ENCODE measurements at places on chromosomes 1 and 21.
A peak's percentile ranks its signal among the peaks of the same experiment; 100 is the strongest.

DNA sequence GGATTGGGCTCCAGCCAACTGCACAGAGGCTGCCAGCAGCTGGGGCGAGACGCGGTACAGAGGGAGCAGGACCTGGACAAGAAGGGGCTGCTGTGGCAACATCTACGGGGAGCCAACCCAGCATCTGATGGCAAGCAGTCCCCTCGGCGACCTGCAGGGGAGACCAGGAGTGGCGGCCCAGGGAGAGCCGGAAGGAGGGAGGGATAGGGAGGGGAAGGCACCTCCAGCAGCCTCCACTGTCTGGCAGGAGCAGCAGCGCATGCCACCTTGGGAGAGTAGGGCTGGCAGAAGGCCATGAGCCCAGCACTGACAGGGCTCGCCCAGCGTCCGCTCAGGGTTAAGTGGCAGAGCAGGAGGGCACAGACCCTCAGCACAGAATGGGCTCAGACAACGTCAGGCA lies 17.3 kb downstream of the CHD5 start:
- no peak for DNase-seq

- no peak for DNase-seq
Measured at GRCh38 chr1:234531151-234531635, 52.2 kb upstream of the TARBP1 start.

- no peak for DNase-seq
Measured at GRCh38 chr1:193367863-193368262, 181.4 kb upstream of the B3GALT2 start.

DNA sequence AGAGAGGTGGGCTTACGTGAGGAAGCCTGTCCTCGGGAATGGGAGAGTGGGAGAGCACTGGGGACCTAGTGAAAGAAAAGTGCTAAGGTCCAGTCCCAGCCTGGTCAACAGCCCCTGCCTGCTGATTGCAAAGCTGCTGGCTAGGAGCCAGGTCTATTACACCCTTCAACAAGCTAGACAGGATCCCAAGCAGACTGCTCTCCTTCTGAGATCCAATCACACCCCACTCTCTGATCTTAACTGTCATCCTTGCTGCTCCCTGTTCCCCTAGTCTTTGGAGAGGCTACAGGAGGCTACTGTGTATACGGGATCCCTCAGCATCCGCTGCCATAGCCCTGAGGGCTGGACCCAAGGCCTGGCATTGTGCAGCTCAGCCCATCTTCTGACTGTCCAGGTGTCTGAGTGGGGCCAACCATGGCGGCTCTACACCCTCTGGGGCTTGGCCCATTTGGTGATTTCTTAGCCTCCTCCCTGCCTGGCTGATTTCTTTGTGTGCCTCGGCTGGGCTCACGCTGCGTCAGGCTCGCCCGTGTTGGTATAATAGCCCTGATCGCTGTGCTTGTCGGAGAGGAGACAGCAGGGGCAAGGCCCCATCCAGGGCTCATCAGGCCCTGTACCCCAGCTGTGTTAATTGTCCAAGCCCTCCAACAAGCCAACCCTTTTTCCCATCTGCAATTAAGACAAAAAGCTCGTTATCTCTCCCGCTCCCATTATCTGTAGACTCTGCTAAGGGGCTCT lies 43.9 kb downstream of the NAV1 start:
- DNase-seq: no peak

DNA sequence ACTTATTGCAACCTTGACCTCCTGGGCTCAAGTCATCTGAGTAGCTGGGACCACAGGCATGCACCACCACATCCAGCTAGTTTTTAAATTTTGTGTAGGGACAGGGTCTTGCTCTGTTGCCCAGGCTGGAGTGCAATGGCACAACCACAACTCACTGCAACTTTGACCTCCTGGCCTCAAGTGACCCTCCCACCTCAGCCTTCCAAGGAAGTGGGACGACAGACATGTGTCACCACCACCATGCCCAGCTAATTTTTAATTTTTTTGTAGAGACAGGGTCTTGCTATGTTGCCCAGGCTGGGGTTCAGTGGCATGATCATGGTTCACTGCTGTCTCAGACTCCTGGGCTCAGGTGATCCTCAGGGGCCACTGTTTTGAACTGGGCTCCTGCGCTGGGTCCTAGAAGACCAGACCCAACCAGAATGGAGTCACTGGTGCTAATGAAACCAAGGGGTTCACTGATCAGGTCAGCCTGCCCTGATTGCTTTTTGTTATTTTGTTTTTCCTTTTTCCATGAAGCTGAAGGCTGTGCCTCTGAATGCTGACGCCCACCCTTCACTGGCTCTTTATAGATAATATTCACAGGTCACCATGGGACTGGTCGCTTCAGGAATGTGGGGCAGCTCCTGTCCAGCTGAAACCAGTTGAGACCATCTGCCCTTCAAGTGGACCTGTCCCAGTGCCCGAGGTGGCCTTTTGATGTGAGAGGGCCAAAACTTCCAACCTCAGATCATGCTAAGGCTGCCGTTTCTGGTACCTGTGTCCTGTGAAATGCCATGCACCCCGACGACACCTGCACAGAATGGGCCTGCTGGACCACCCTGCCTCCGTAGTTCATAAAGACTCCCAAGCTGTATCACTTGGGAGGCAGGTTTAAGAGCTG lies 4.9 kb downstream of the TRIM17 start:
- no peak for DNase-seq

DNA sequence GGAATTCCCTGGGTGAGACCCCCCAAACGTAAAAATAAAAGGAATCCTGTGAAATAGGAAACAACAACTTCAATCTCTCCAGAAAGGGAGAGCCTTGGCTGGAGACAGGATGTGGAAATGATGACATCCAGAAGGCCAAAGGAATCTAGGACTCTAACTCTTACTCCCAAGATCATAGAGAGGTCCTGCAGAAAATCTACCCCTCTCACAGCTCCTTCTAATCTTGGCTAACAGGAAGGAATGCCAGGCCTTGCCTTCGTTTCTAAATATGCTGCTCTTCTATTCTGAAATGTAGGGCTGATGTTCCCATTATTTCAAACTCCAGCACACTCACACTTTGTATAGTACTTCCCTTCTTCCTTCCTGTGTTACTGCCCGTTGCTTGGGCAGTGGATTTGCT lies 40.7 kb downstream of the ARHGEF11 start:
- no peak for DNase-seq

DNA sequence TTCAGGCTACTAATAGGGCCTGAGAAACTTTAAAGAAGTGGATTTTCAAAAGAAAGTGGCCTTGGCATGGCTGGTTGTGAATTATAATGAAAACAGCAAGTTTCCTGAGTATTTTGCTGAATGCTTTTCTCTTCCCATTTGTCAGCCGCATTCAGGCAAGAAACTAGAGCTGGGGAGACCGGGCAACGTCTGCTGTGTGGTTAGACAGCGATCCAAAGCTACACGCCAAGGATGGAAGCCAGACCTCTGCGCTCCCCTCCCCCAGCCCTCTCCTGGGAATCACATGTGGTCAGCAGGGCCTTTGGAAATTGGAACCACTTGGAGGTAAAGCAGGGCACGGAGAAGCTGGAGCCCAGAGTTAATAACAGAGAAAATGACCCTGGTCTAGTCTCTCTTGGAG lies 114.1 kb upstream of the CD34 start:
- no peak for DNase-seq

DNA sequence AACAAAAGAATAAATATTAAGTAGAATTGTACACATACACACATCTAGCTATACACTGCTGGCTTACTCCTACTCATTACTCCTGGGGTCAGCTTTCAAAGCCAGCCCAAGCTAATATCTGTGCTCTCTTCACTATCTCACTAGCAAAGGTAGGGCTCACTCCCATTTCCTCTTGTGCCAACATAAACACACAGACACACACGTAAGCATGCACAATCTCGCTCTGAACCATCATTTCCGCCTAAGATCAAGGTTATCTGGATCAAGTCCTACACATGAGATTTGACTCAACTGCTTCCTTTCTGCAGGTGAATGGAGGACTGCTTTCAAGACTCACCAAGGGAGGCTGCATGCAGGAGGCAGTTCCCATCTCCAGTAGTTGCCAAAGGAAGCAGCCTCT lies 28.8 kb upstream of the MTMR11 start:
- no peak for DNase-seq

GRCh38 chr1:183275322-183275721 lies 89.3 kb downstream of the LAMC2 start:
- no peak for DNase-seq

- no peak for DNase-seq
Measured at GRCh38 chr1:157994704-157995582, 1.5 kb downstream of the KIRREL1 start.

- no peak for DNase-seq
Measured at GRCh38 chr21:40689217-40689616, 157.7 kb downstream of the DSCAM start.

DNA sequence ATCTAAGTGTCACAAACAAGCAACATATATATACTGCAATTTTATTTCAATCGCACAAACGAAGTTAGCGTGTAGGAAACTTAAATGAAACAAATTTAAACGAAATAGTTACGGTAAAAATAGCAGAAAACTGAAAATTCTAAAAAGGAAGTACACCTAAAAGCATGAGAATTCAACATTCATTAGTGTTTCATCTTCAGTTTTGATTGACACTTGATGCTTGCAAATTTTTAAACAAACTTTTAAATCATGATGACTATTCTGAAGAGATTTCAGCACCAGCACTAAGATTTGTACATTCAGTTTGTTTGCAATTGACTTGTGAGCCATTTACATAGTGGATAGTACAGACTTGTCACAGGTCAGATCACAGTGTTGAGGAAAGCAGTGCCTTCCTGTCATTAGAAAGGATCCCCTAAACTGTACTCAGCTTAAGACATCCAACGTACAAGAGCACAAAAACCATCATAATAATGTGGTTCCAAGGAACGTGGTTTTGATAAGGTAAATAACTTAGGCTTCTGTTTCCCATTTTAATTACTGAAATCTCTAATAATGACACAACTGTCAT lies 67.0 kb upstream of the LBR start:
- DNase-seq: no peak

DNA sequence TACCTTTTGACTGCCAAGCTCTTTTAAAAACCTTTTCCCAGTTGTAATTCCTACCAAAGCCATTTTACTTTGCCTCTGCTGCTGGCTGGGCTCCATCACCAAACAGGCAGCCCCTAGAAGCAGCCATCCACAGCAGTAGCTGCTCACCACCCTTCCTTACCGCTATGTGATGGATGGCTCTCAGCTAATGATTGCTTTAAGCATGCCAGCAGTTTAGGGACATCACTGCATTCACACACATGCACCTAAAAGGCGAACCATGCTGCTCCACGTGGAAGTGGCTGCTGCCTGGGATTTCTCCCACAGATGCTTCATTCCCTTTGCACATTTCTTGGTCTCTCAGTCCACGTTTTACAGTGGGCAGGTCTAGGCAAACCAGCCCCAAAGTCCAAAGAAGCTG lies 46.3 kb upstream of the PDE9A start:
- no peak for DNase-seq

GRCh38 chr1:32636914-32637645 lies 13.3 kb downstream of the ZBTB8OS start:
- DNase-seq: peak; percentile 5

GRCh38 chr1:96524100-96524499 lies 197.5 kb upstream of the PTBP2 start:
- DNase-seq: no peak

DNA sequence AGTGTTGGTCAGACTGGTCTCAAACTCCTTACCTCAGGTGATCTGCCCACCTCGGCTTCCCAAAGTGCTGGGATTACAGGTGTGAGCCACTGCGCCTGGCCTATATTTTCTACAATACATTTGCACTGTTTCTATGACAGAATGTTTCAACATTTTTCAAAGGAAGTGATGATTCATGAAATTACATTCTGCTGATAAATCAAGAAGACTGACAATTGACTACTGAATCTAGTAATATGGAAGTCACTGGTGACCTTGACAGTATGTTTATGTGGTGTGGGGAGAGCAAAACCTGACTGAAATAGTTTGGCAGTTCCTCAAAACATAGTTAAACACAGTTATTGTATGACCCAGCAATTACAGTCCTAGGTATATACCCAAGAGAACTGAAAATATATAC lies 18.1 kb downstream of the LRIF1 start:
- no peak for DNase-seq

DNA sequence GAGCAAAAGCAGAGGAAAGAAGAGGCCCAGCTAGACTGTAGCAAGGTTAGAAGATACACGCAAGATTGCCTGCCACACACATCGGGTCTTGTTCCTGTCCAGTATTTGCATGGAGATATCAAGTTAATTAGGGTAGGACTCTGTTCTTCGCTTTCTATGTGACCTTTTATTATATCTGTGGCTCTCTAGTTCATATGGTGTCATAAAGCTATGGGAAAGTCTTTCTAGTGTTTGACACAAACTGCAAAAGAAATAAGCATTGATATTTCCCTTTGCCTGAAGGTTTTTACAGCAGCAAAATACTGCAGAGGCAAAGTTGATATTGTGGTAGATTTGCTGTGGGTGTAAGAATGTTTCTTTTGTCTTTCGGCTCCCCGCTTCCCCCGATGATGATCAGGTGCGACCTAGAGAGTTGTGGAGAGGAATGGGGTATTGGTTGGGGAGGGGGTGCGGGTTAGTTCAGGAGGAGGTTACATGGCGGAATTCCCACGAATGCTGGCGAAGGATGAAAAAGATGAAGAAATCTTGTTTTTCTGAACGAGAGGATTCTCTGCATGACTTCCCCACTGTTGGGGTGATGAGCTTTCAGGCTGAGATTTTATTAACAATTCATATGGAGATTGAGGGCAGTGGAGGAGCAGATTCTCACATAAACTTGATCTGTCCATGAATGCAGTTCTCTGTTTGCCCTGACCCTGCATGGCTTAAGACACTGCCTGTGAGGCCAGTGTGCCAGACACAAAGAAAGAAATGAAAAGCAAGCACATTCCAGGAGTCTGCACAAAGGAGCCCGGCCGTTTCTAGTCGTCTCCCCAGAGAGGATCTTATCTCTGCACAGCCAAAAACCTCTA lies 550.2 kb downstream of the USP25 start:
- no peak for DNase-seq

- no peak for DNase-seq
Measured at GRCh38 chr1:180213401-180214170, 16.5 kb upstream of the LHX4 start.

DNA sequence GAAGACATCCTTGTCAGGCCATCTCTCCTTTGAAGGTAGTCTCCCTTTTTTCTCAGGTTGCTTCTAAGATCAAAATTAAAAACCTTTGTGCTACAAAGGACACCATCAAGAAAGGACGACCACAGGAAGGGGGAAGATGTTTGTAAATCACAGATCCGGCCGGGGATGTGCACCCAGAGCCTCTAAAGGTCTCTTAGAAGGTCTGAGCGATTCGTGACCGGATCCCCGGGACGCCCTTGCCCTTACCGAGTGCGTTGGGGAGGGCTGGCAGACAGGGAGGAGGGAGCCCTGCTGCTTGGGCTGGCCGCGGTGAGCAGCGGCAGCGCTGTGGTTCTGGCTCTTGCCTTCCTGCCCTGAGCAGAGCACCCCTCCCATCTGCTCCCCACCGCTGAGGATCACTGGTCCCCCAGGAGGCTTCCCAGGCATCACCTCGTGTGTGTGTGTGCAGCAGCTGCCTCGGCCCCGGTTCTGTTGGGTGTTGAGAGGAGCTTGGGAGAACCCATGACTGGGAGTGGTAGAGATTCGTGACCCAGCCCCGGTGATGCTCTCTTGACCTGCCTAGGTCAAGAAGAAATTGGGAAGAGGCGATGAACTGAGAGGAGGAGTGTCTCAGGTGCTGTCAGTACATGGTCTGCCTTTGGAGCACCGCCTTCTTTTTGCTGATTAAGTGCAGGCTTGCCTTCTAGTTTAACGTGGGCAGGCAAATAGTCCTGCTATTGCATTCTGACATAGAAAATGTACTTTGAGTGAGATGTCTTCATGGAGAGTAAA lies 34.5 kb downstream of the AGPAT3 start:
- no peak for DNase-seq

GRCh38 chr1:176119549-176119948 lies 87.5 kb downstream of the COP1 start:
- DNase-seq: no peak

- DNase-seq: no peak
Measured at GRCh38 chr21:36100971-36101641, 31.3 kb downstream of the CBR1 start.

Data from PC-9 (cell line).